A549 treated with dexamethasone at 1 μM for 4 hours (cell line): ENCODE measurements at places on chromosomes 1 and 21. TPM values are rescaled to one million over a fixed set of nuclear protein-coding genes. Genes with fewer than 3 reads are reported as not detected.

Gene PTGS2
- total RNA-seq = 3.9 to 7.5 TPM (median 5.1 TPM) in 5 replicates

Gene LMOD1
- not detected in 5 replicates for total RNA-seq

Gene SGIP1
- total RNA-seq = not detected in 5 replicates

Gene ZNF683
- not detected in 5 replicates for total RNA-seq

Gene PROX1
- 0.02 to 0.19 TPM (median 0.06 TPM) in 5 replicates for total RNA-seq

Gene BARHL2
- total RNA-seq = not detected in 5 replicates

Gene ESRRG
- total RNA-seq = not detected in 5 replicates

Gene PPIAL4G
- total RNA-seq = not detected in 5 replicates

Gene TMEM61
- total RNA-seq = 0.43 to 1.4 TPM (median 0.88 TPM) in 5 replicates

Gene SLC6A9
- 8.6 to 15.1 TPM (median 14.3 TPM) in 5 replicates for total RNA-seq

Gene IL23R
- total RNA-seq = not detected in 5 replicates

Gene EFNA3
- 12.6 to 15.3 TPM (median 13.8 TPM) in 5 replicates for total RNA-seq

Gene PDC
- not detected in 5 replicates for total RNA-seq
